ENCODE measurements at places on chromosomes 6 and 20.

GRCh38 chr6:71294121-71294523, 5.5 kb downstream of the OGFRL1 start:
- no peak for DNase-seq

GRCh38 chr20:52426856-52427255, 235.3 kb upstream of the ZFP64 start:
- no peak for DNase-seq

- DNase-seq, result no peak
Measured at GRCh38 chr20:21435576-21435975, 38.2 kb upstream of the NKX2-4 start.

GRCh38 chr6:139872665-139873064, 498.2 kb upstream of the CITED2 start:
- no peak for DNase-seq

GRCh38 chr6:39295611-39296011, 18.6 kb downstream of the KCNK17 start:
- no peak for DNase-seq

- DNase-seq, result no peak
Measured at GRCh38 chr6:41441598-41442351, 104.4 kb upstream of the FOXP4 start.

- DNase-seq, result no peak
Measured at GRCh38 chr6:166465671-166466087, 82.9 kb upstream of the MPC1 start.

DNA sequence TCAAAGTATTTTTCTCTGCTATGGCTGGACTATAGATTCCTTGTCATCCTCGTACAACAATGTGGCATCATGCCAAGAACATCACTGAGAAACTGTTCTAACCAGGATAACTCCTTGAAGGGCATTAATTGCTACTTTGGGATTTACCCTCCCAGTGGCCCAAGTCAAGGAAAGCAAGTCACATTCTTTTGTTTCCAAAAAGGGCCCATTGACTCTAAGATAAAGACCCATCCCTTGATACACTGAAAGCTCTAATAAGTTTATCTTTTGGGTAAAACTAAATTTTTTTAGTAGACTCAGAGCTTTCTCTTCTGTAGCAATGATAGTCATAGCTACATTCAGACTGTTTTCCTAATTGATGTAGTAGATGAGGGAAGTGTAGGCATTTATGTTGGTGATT, at the start of gene OR2J3:
Gene OR2J3, plus strand, starts transcription at position 301 of the 400 bp plus-strand sequence. CDS start 3,833 bp downstream, outside the sequence.
- DNase-seq, result no peak

DNA sequence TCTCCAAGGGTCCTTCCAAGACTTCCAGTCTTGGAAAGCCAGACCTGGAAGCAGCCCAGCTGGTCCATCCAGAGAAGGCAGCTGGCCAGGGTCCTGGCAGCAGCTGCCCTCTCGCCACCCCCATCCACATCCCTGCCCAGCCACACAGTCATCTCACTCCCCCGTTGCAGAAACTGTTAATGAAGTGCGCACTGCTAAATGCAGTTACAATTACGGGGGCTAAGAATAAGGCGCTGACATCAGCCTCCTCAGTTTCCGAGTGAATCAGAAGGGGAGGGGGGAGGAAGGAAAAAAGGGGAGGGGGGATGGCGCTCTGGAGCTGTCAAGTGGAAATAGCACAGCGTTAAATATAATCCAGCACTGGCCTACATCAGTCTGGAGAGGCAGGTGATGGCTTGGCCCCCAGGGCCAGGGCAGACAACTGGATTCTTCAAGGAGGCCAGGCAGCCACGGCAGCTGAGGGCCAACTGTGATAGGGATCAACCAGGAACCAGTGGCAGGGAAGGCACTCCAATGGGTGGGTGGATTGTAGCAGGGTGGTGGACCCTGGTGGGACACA, 6.9 kb downstream of the RIMS4 start:
- DNase-seq, result no peak

DNA sequence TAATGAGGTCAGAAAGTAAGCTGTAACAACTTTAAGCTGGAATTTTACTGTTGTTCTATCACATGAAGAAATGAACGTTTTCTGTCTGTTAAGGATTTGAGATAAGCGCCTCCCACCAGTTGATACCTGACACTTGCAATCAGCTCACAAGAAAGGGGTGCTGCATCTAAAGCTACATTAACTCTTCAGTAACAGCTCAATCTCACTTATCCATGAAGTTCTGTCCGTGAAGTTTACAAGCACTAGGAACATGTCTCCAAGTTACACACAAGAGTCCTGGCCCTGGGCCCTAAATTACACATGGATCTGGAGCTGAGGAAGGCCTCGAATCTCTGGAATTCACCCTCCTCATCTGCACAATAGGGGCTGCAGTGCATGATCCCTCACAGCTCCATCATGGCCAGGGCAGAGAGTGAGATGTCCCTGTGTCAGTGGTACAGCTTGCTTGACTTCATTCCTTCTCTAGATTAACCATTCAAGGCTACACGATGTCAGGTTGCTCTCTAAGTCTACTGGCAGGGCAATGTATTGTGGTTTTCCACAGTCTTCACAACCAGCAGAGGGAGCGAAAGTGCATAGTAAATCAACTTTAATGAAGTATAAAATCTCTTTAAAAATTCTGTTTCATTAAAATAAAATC, 182.4 kb upstream of the MCHR2 start:
- DNase-seq, result no peak

GRCh38 chr20:6067763-6068318, 14.0 kb upstream of the LRRN4 start:
- DNase-seq, result no peak

- DNase-seq, result no peak
Measured at GRCh38 chr6:134131530-134132139, 79.2 kb upstream of the SLC2A12 start.

- no peak for DNase-seq
Measured at GRCh38 chr20:53764415-53764800, 170.8 kb upstream of the ZNF217 start.

DNA sequence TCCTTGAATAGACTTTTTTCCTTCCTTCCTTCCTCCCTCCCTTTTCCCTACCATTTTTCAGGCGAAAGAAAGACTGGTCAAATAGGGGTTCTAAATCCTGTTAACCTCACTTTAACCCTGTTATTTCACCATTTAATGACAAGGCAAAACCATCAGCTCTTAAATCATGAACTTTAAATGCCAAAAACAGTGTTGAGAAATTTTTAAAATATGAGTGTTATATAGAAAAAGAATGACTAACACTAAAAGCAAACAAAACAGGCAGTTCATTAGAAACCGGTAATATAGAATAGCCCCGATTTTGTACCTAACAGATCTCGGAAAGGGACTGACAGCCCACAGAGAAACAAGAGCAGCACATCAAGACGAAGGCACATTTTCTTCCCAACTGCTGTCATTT, 57.4 kb upstream of the CEP85L start:
- DNase-seq, result no peak

Data from stimulated activated naive CD4-positive, alpha-beta T cell treated with Interleukin-2 at 50 U/mL for 16 hours (primary cell).